Astrocyte (in vitro differentiated cells and primary cell): ENCODE measurements at places on chromosomes 12 and 14.
A peak's percentile ranks its signal among the peaks of the same experiment; 100 is the strongest.

DNA sequence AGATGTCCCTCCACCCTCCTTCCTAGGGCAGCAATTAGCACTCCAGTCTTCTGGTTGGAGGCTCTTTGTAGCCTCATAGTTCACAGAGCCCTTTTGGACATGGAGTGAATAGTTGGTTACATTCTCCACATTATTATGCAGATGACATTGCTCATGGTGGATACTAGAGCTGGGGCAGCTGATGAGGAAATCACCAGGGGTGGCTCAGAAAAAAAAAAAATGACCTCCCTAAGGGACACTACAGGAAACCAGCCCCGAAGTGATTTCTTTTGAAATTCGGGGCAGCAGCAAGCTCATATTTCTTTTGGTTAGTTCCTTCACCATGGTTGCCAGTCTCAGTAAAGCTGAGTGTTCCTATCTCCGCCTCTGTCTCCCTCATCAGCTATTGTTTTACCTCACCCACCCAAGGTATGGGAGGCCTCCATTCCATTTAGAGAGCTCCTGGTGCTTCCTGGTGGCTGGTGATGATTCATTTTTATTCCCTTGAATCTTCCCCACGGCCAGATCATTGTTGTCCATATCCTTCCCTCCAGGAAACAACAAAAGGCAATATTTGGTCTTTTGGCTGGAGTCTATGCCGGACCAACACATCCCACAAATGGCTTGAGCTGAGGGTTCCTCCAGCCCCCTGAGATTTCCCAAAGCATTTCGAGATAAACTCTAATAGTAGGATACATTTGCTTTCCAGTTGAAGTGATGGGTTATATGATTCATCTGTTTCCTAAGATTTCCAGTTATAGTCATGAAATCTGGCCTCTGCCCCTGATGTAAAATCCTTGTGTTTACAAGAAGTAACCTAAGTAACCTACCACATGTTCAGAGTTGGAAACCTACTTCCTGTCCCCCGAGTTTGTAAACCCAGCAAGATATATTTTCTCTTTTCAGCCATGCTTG lies 56.2 kb upstream of the NID2 start:
- DNase-seq = peak; percentile 57
- no peaks in the 10 kb centered on the region for H3K36me3 ChIP-seq
- H3K27me3 ChIP-seq = no peaks in the 10 kb centered on the region
- H3K4me3 ChIP-seq = no peak overlapping the region

GRCh38 chr12:87086118-87086891 lies 830.1 kb upstream of the MGAT4C start:
- peak; percentile 16 for DNase-seq
- no peak overlapping the region for H3K27ac ChIP-seq
- no peak overlapping the region for H3K4me3 ChIP-seq
- H3K27me3 ChIP-seq = no peaks in the 10 kb centered on the region

DNA sequence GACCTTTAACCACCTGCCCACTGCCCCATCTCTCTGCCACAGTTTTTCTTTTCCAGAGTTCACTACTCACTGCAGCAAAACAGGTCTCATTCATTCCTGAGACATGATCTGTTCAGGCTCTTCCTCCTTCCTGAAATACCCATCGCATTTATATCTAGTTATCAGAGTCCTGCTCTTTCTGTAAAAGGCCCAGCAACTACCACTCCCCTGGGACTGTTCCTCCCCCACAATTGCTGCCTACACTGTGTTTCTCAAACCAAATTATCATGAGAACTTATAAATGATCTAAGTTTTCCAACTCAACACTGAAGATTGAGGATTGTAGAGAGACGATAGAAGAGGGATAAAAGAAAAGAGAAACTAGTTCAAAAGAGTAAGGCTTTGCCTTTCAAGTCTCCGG lies 40.8 kb upstream of the EPS8 start:
- DNase-seq = peak; percentile 26
- no peaks in the 10 kb centered on the region for H3K36me3 ChIP-seq
- no peaks in the 10 kb centered on the region for H3K27me3 ChIP-seq
- no peak overlapping the region for H3K4me3 ChIP-seq
- H3K27ac ChIP-seq = peak overlapping the region; percentile 82

- H3K4me3 ChIP-seq = no peak overlapping the region
- H3K4me1 ChIP-seq = no peaks in the 10 kb centered on the region
Observed at GRCh38 chr12:116955382-116956021, 44.8 kb downstream of the FBXW8 start.

DNA sequence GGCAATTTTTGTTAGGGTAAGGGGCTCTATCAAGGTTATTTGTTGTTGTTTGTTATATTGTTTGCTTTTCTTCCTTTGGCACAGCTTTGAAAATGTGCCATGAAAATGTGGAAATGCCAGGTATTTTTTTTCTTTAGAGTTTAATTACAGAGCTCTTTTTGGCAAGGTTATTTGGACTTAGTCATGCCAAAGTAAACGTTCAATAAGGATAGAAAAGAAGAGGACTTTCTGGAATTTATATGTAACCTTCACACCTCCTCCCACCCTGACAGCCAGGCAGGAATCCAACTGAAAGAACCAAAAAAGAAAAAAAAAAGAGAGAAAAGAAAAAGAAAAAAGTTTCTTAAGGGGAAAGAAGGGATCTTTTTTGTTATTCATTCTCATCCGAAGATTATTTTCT lies 217.8 kb downstream of the KITLG start:
- H3K4me1 ChIP-seq = no peaks in the 10 kb centered on the region
- no peak overlapping the region for H3K27ac ChIP-seq
- no peaks in the 10 kb centered on the region for H3K27me3 ChIP-seq
- H3K4me3 ChIP-seq = no peak overlapping the region
- no peaks in the 10 kb centered on the region for H3K36me3 ChIP-seq

DNA sequence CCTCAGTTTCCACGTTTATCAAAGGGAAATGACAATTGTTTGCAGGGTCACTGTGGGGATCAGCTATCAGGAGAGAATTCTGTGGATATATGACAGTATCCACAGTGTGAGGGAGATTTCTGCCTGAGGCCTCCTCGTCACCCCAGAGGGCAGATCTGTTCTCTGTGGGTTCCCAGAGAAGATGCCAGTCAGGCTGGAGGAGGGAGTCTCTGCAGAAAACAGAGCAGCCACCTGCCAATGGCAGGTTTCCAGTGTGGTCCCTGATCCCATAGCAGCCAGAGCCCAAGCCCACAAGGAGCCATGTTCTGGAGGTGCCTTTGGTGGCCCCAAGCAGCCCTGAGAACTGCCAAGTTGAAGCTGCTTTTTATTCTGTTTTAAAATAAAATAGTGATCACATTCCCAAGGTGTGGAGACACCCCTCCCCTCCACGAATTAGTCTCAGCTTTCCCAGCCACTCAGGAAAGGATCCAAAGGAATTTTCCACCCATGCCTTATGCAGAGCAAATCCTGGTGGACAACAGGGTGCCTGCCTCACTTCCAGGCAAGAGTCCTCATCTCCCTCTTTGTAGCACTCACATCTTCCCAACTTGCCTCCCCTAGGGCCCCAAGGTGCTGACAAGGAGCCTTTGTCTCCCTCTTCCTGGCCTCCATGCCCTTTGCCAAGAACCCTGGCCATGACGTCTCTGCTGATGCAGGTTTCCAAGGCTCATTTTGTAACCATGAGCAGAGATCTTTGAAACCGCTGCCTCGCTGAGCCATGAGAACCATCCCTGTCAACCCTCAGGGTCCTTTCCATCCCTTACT lies 20.4 kb downstream of the CMKLR1 start:
- H3K36me3 ChIP-seq = no peaks in the 10 kb centered on the region
- no peak overlapping the region for H3K27ac ChIP-seq
- DNase-seq = no peak
- H3K27me3 ChIP-seq = peaks cover 17% of the 10 kb centered on the region
- no peak overlapping the region for H3K4me3 ChIP-seq

DNA sequence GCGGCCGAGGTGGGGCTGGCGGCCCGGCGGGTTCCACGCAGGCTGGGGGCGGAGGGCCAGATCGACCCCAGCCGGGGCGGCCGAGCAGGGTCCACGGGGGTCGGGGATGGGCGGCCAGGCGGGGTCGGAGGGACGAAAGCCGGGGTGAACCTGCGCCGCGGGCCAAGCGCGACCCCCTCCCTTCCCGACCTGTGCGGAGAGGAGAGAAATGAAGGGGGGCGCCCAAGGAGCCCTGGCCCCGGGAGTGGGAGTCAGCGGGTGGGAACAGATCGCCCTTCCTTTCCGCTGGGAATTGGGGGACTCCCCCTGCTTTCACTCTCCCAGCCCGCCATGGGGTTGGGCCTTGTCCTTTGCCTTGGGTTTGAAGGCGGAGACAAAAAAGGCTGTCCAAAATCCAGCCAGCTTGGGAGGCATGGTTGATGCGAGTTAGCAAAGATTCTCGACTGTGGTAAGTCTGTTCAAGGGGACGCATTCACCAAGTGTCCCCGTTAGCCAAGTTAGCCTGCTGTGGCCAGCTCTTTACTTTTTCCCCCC lies 559 bp upstream of the CKAP4 start:
- peak; percentile 63 for DNase-seq
- H3K4me1 ChIP-seq = peaks cover 26% of the 10 kb centered on the region
- peaks cover 15% of the 10 kb centered on the region for H3K36me3 ChIP-seq

- H3K36me3 ChIP-seq = no peaks in the 10 kb centered on the region
- H3K4me3 ChIP-seq = no peak overlapping the region
- H3K27me3 ChIP-seq = no peaks in the 10 kb centered on the region
- peaks cover 3% of the 10 kb centered on the region for H3K4me1 ChIP-seq
- H3K27ac ChIP-seq = no peak overlapping the region
Observed at GRCh38 chr12:92715625-92716024, 12.8 kb downstream of the PLEKHG7 start.

DNA sequence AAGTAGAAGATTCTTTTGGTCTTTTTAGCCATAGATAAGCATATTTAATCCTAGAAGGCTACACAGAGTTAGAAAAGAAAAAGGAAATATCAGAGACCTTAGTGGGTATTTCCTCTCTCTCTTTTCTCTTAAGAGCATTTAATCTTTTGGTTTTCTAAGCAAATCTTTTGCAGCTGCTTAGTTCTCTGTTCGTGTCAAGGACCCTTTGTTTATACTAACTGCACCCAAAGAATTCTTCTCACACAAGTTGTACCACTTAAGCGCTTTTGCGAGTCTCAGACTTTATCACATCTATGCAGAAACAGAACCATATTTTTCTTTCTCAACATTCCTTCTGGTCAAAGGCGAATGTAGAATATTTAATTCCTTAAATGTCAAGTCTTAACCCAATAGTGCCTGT lies 17.9 kb upstream of the NID2 start:
- H3K4me3 ChIP-seq = no peak overlapping the region
- no peaks in the 10 kb centered on the region for H3K27me3 ChIP-seq
- H3K27ac ChIP-seq = no peak overlapping the region
- peak; percentile 63 for DNase-seq

GRCh38 chr12:90303771-90304170 lies 595.1 kb upstream of the ATP2B1 start:
- DNase-seq = no peak
- no peaks in the 10 kb centered on the region for H3K36me3 ChIP-seq
- no peaks in the 10 kb centered on the region for H3K4me1 ChIP-seq
- H3K4me3 ChIP-seq = no peak overlapping the region

GRCh38 chr12:31631809-31632208 lies 27.7 kb upstream of the ETFBKMT start:
- no peaks in the 10 kb centered on the region for H3K27me3 ChIP-seq
- H3K4me1 ChIP-seq = peaks cover 8% of the 10 kb centered on the region
- no peak for DNase-seq

DNA sequence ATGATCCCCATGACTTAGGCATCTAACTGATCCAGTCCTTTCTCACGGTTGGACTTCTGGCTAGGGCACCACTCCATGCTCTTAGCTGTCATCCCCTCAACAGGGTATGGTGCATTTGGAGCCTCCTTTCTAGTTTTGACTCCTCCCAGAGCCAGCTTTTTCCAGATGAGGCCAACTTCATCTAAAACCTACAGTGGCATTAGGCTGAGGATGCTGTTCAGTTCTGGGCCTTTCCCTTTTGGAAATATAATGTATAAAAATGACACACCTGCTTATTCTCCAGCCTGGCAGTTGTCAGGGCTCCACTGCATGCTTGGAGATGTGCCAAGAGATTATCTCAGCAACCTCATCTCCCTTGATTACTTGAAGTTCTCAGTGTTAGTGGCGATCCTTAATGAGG lies 239.7 kb downstream of the EMP1 start:
- no peaks in the 10 kb centered on the region for H3K27me3 ChIP-seq
- H3K4me3 ChIP-seq = no peak overlapping the region
- H3K27ac ChIP-seq = no peak overlapping the region
- peaks cover 9% of the 10 kb centered on the region for H3K4me1 ChIP-seq
- DNase-seq = no peak

DNA sequence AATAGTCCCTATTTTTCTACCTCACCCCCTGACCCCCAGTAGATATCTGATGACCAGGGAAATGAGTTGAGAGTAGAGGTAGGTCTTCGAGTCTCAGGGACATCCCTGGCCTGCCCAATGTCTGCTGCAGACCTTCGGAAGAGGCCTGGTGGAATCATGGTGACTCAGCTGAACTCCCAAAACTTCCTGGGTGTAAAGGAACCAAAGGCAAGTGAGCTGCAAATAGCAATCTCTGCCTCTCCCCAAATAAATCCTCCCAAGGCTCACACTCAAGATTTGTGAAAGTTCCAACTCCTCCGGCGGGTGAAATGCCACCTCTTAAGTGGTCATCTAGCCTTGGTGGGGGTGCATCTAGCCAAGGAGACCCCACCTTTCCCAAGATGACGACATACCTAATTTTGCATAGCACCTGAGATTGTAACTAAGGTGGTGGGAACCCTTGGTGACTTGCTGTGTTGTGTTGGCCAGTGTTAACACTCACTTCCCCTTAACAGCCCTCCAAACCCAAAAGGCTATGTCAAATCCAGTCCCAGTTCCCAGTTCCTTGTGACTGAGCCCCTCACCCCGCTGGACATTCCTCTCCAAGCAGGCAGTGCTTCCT lies 6.3 kb downstream of the ZFP36L1 start:
- peaks cover 12% of the 10 kb centered on the region for H3K36me3 ChIP-seq
- peak overlapping the region; percentile 84 for H3K27ac ChIP-seq

DNA sequence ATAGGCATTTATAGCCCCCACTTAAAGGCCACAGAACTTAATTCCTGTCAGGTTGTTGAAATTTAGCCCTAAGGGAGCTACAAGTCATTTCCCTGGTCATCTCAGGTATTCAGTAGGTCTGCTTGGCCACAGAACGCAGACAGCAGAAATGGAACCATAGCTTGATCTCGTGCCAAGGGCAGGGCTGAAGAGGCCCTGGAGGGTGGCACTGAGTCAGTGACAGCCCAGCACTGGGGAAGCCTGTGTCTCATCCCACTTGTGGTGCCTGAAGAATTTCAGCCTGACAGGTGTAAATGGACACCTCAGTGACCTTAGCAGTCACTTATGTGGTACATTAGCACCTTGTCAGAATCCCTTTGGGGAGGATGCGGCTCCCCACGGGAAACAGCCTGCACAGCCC lies 6.6 kb downstream of the PRKAB1 start:
- no peaks in the 10 kb centered on the region for H3K27me3 ChIP-seq
- no peak for DNase-seq
- peaks cover 53% of the 10 kb centered on the region for H3K36me3 ChIP-seq
- H3K4me3 ChIP-seq = no peak overlapping the region

GRCh38 chr12:19003987-19004619 lies 125.4 kb upstream of the PLEKHA5 start:
- no peak overlapping the region for H3K4me3 ChIP-seq
- H3K27ac ChIP-seq = no peak overlapping the region
- no peaks in the 10 kb centered on the region for H3K36me3 ChIP-seq

GRCh38 chr12:120229487-120230325 lies 28.8 kb upstream of the RPLP0 start:
- H3K4me3 ChIP-seq = peak overlapping the region; percentile 19
- peaks cover 89% of the 10 kb centered on the region for H3K4me1 ChIP-seq
- DNase-seq = no peak
- peaks cover 11% of the 10 kb centered on the region for H3K36me3 ChIP-seq
